ENCODE measurements at places on chromosomes 5 and 9. TPM values are rescaled to one million over a fixed set of nuclear protein-coding genes. Genes with fewer than 3 reads are reported as not detected.

DNA sequence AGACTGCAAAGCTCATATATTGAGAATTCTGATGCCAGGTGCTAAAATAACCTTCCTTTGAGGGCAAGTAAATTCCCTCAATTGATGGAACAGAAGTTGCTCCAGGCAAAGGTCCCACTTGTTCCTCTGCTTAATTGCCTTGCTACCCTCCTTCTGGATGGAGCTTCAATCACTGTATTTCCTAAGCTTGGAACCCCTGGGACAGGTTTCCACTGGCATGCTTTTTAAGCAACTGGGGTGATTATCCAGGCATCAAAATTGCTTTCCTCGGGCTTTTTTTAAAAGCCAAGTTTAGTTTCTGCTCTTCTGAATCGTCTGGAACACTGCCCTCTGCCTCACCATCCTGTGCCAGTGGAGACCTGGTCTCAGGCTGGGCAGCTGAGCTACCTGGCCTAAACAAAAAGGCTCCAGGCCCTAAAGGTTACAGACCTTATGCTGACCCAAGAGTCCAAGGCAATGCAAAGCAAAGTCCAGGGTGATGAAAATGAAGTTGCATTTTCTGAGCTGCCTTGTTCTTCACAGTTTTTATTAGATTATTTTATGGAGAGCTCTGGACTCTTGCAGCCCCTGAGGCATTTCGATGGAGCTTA lies 167.9 kb upstream of the CD180 start:
- H3K4me3 ChIP-seq, result no peak overlapping the region
- H3K36me3 ChIP-seq, result no peaks in the 10 kb centered on the region
- no peak for DNase-seq
- H3K4me1 ChIP-seq, result no peaks in the 10 kb centered on the region
- peaks cover 2% of the 10 kb centered on the region for H3K27me3 ChIP-seq
- H3K27ac ChIP-seq, result no peak overlapping the region

DNA sequence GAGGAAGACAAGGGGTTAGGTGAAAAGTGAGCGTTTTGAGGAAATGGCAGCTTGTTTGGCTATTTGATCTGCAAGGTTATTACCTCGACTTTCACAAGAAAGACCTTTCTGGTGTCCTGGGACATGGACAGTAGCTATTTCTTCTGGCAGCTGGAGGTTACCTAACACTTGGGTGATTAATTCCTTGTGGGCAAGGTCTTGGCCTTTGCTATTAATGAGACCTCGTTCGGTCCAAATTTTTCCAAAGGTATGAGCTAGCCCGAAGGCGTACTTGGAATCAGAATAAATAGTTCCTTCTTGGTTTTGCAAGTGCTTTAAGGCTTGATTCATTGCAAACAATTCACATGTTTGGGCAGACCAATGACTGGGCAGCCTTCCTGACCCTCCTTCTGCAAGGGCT lies 4.9 kb downstream of the GTF3C5 start:
- no peak overlapping the region for H3K27ac ChIP-seq
- no peak for DNase-seq
- no peaks in the 10 kb centered on the region for H3K27me3 ChIP-seq
- no peak overlapping the region for H3K4me3 ChIP-seq
- peaks cover 9% of the 10 kb centered on the region for H3K36me3 ChIP-seq

- H3K4me3 ChIP-seq, result peak overlapping the region; percentile 80
- H3K27me3 ChIP-seq, result no peaks in the 10 kb centered on the region
- peak overlapping the region; percentile 95 for H3K27ac ChIP-seq
- H3K4me1 ChIP-seq, result peaks cover 5% of the 10 kb centered on the region
- H3K36me3 ChIP-seq, result no peaks in the 10 kb centered on the region
- DNase-seq, result peak; percentile 82
These were observed 1.0 kb downstream of the MATR3 start for GRCh38 chr5:139294374-139295165.

DNA sequence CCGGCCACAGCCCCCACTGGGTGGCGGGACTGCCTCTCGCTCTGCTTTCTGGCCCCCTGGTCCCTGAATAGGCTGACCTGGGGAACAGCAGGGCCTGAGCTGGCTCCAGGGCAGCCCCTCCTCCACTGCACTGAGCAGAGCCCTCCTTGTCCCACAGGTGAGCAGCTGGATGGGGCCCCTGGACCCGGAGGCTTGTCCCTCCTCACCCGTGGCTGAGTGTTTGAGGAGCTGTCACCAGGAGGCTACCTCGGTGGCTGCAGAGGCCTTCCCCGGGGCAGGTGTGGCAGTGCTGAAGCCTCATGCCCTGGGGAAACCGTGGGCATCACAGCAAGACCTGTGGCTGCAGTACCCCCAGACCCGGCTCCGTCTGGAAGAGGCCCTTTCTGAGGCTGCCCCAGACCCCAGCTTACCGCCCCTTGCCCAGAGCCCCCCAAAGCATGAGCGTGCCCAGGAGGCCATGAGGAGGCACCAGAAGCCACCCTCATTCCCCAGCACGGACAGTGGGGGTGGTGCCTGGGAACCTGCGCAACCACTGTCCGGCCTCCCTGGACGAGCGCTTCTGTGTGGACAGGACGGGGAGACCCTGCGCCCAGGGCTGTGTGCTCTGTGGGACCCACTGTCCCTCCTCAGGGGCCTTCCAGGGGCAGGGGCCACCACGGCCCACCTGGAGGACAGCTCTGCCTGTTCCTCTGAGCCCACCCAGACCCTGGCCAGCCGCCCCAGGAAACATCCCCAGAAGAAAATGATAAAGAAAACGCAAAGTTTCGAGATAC lies 28.5 kb upstream of the LRRC14B start:
- DNase-seq, result no peak
- H3K4me1 ChIP-seq, result peaks cover 16% of the 10 kb centered on the region
- no peaks in the 10 kb centered on the region for H3K27me3 ChIP-seq
- H3K27ac ChIP-seq, result no peak overlapping the region
- H3K4me3 ChIP-seq, result no peak overlapping the region

DNA sequence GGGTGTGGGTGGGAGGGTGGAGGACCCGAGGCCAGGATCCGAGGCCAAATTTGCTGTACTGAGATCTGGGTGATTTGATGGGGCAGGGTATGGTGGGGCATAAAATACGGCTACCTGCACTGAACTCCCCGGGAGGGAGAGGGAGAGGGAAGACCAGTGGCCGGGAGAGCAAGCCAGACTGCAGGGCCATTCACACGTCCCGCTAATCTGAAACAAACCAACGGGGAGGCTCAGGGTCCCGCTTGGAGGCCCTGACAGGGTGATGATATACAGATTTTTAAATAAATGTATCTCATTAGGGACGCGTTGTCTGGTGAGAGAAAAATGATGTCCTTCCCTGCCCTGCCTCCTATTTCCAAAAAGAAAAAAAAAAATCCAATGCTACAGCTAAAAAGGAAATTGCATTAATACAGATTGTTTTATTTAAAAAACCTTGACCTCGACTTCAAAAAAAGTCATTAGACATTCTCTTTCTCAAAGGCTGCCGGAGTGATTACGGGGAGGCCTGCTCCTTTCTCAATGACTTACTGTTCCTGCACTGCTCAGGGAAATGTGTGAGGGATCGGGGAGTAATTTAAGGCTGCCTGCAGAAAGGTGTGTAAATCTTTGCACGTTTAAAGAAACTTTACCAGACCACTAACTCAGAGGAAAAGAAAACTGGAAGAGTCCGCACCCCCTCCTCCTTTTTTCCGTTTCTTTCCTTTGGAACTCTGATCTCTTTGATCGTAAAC lies 11.5 kb upstream of the PRRX2 start:
- H3K27ac ChIP-seq, result no peak overlapping the region
- H3K4me3 ChIP-seq, result no peak overlapping the region
- peaks cover 20% of the 10 kb centered on the region for H3K4me1 ChIP-seq
- no peaks in the 10 kb centered on the region for H3K27me3 ChIP-seq

GRCh38 chr9:27750566-27750965 lies 177.3 kb upstream of the C9orf72 start:
- no peak overlapping the region for H3K4me3 ChIP-seq
- H3K36me3 ChIP-seq, result no peaks in the 10 kb centered on the region
- no peaks in the 10 kb centered on the region for H3K27me3 ChIP-seq
- no peak overlapping the region for H3K27ac ChIP-seq

The LHX3 gene
- total RNA-seq, result not detected

The LRRC19 gene
- total RNA-seq, result not detected

DNA sequence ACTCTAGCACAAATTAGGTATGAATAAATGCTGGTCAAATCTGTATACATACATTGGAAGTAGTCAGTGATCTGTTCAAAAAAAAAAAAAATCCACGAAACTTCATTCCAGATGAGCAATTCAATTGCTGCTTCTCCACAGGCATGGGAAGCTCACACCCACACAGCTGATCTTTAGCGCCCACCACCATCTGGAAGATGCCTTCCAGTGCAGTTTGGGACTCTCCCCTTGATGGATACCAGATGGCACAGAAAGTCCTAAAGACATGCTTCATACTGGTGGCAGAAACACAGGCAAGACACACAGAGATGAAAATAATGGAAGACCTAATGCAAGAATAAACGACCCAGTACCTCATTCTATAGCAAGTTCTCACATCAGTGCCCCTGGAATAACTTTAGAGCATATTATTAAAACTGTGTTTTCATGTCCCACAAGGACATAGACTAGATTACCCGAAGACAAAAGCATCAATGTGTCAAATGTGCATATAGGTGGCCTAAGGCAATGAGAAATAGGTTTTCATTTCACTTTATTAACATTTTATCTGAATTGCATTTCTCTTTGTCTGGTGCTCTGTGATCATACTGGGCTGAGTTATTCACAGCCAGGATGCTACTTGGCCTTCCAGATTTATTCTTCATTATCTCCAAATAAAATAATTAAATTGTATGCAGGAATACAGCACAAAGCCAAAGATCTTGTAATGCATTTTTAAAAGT lies 135.4 kb upstream of the TAS2R1 start:
- no peaks in the 10 kb centered on the region for H3K27me3 ChIP-seq
- H3K27ac ChIP-seq, result no peak overlapping the region
- no peak overlapping the region for H3K4me3 ChIP-seq
- H3K4me1 ChIP-seq, result peaks cover 4% of the 10 kb centered on the region
- H3K36me3 ChIP-seq, result no peaks in the 10 kb centered on the region
- DNase-seq, result peak; percentile 93

The SPINK7 gene
- not detected for total RNA-seq

DNA sequence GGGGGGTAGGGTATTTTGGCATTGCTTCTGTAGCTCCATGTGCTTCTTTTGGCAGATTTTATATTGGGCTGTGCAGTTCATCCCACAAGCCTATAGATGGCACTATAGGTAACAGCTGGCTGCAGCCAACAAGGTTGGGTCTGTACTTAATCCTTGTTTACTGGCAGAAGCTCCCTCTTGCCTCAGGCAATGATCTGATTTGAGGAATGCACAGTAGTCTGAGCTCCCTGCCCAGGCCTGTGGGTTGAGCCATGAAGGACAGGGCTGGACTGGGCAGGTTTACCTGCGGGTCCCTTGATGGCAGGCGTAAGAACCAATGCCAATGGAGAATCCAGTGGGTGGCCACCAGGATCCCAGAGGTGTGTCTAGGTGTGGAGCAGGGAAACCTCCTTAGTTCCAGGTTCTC lies 11.7 kb upstream of the OR1J2 start:
- H3K27me3 ChIP-seq, result peaks cover 9% of the 10 kb centered on the region
- H3K4me3 ChIP-seq, result no peak overlapping the region
- H3K36me3 ChIP-seq, result no peaks in the 10 kb centered on the region
- no peak overlapping the region for H3K27ac ChIP-seq

GRCh38 chr5:64165160-64165499 lies 513 bp upstream of the RNF180 start:
- H3K4me1 ChIP-seq, result no peaks in the 10 kb centered on the region
- no peak overlapping the region for H3K4me3 ChIP-seq
- H3K27ac ChIP-seq, result no peak overlapping the region
- no peak for DNase-seq
- no peaks in the 10 kb centered on the region for H3K36me3 ChIP-seq

DNA sequence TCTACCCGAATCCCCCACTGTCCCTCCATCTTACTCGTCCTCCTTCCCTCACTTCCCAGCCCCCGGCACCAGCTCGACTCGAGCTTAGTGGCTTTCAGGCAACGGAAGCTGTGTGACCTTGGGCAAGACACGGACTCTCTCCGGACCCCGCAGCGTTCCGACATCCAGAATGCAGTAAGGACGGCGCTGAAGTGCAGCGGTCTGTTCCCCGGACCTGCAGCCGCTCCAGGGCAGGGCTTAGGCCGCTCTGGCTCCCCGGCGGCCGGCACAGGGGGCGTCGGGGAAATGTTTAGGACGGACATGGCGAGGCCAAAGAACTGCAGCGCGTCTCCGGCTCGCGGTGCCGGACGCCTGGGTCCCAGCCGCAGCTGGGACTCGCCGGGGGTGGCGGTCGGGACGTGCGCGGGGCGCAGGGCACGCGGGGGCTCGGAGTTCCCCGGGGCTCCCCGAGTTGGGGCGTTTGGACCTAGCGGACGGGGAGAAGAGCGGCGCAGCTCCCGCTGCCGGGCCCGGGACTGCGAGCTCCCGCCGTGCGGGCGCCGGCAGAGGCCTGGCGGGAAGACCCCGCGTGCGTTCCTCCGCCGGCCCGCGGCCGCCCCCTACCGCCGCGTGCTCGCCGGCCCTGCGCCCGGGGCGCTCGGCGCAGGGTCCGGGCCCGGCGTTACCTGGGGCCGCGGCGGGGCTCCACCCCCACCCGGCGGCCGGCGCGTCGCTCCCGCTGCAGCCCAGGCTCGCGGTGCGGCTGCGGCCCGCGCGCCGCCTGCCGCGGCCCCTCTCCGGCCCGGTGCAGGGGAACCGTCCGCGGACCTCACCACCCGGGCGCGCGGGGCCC lies 5.6 kb upstream of the RNF44 start:
- no peak overlapping the region for H3K27ac ChIP-seq
- H3K4me3 ChIP-seq, result peak overlapping the region; percentile 46
- H3K36me3 ChIP-seq, result no peaks in the 10 kb centered on the region
- H3K27me3 ChIP-seq, result no peaks in the 10 kb centered on the region

The SLC25A2 gene
- 0.28 TPM for total RNA-seq

The KCNN2 gene
- total RNA-seq, result 2.2 TPM

The CFAP77 gene
- not detected for total RNA-seq

GRCh38 chr5:86376214-86376613 lies 241.5 kb upstream of the COX7C start:
- no peak overlapping the region for H3K27ac ChIP-seq
- H3K4me3 ChIP-seq, result no peak overlapping the region
- no peaks in the 10 kb centered on the region for H3K27me3 ChIP-seq
- DNase-seq, result no peak
- no peaks in the 10 kb centered on the region for H3K36me3 ChIP-seq
- no peaks in the 10 kb centered on the region for H3K4me1 ChIP-seq

DNA sequence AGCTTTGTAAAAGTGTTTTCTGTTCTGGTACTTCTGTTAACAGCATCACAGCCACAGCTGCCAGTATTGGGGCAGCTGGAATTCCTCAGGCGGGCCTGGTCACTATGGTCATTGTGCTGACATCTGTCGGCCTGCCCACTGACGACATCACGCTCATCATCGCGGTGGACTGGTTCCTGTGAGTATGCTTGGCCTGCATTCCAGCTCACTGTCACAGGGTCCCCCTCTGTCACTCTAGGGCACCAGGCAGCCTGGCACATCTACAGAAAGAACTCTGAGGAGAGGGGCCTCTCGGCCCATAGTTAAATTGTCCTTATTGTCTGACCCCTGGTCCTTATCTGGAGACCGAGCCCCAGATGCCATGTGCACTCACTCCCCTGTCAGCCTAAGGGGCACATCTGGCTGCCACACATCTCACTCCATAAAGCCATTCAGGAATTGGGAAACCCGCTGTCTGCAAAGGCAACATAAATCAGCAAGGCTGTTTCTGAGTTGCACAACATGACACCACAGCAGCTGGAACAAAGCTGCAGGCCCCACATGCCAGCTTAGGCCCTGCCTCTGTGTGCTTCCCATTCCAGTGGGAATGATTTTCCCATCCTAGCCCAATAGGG lies 77.5 kb downstream of the SLC1A3 start:
- no peaks in the 10 kb centered on the region for H3K27me3 ChIP-seq
- peaks cover 5% of the 10 kb centered on the region for H3K4me1 ChIP-seq
- peak; percentile 50 for DNase-seq
- no peaks in the 10 kb centered on the region for H3K36me3 ChIP-seq
- no peak overlapping the region for H3K27ac ChIP-seq

The CAMK2A gene
- total RNA-seq, result 0.18 TPM

The KIF24 gene
- total RNA-seq, result 2.5 TPM
